Esophagus squamous epithelium (tissue), 5 donors: ENCODE measurements at places on chromosomes 6 and 20.

GRCh38 chr6:12733876-12734275 is 17.3 kb downstream of the PHACTR1 start:
- no peaks in the 10 kb centered on the region for H3K36me3 ChIP-seq
- H3K4me1 ChIP-seq, result no peaks in the 10 kb centered on the region
- no peak overlapping the region for H3K4me3 ChIP-seq
- H3K27me3 ChIP-seq, result no peaks in the 10 kb centered on the region

- H3K4me1 ChIP-seq, result peaks cover 13% of the 10 kb centered on the region
- H3K4me3 ChIP-seq, result peak overlapping the region; percentile 77
- no peaks in the 10 kb centered on the region for H3K27me3 ChIP-seq
- peaks cover 51% of the 10 kb centered on the region for H3K36me3 ChIP-seq
- H3K27ac ChIP-seq, result peak overlapping the region; percentile 95
- DNase-seq, result no peak
Measured at GRCh38 chr6:31970604-31971271, 1.2 kb downstream of the DXO start.

DNA sequence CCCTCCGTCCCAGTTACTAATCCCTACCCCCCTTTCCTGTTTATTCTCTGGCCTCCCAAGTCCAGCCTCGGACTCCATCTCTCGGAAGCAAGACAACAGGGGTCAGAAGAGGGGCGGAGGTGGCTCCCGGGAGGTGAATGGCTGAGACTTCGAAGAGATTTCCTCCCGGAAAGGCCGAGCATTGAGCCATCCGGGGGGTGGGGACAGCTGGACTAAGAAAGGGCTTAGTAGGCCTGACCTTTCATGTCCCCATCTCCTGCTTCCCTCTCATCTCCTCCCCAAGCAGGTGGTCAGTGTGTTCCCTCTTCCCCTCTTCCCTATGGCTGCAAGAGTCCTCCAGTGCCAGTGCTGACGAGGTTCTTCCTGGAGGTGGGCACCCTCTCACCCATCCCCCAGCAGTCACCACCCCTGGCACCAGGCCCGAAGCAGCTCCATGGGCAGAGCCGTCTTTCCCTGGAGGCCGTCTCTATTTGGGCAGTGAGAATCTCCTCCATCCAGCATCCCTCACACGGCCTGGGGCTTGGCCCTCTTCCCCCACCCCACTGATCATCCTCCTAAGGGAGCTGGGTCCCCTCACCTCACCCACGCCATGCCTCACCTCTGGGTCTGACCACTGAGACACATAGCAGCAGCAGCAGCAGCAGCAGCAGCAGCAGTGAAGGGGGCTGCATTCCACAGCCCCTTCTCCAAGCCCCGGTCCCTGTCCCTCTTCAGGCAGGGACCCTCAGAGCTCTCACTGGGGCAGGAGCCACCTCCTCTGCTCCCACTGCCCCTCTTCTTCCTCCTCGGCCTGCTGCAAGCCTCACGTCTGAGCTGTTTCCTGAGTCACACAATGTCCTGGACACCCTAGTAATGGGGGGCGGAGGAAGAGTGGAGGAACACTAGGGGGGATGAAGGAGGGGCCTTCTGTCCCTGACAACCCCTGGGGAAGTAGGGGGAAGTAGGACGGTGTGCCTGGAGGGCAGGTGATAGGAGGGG is at the start of gene NOTCH4:
Gene NOTCH4, minus strand, starts transcription at position 810 of the 978 bp plus-strand sequence. Its CDS starts 139 bp downstream, at position 671.
- peaks cover 6% of the 10 kb centered on the region for H3K4me1 ChIP-seq
- H3K36me3 ChIP-seq, result no peaks in the 10 kb centered on the region
- peak within 1 kb of the TSS; percentile 14 for H3K4me3 ChIP-seq
- DNase-seq, result no peak
- no peaks in the 10 kb centered on the region for H3K27me3 ChIP-seq
- H3K27ac ChIP-seq, result peak within 1 kb of the TSS; percentile 72

- H3K27ac ChIP-seq, result no peak overlapping the region
- no peaks in the 10 kb centered on the region for H3K27me3 ChIP-seq
- no peak overlapping the region for H3K4me3 ChIP-seq
- H3K4me1 ChIP-seq, result no peaks in the 10 kb centered on the region
- no peak for DNase-seq
Measured at GRCh38 chr20:63809856-63810255, 21.2 kb downstream of the ZBTB46 start.

DNA sequence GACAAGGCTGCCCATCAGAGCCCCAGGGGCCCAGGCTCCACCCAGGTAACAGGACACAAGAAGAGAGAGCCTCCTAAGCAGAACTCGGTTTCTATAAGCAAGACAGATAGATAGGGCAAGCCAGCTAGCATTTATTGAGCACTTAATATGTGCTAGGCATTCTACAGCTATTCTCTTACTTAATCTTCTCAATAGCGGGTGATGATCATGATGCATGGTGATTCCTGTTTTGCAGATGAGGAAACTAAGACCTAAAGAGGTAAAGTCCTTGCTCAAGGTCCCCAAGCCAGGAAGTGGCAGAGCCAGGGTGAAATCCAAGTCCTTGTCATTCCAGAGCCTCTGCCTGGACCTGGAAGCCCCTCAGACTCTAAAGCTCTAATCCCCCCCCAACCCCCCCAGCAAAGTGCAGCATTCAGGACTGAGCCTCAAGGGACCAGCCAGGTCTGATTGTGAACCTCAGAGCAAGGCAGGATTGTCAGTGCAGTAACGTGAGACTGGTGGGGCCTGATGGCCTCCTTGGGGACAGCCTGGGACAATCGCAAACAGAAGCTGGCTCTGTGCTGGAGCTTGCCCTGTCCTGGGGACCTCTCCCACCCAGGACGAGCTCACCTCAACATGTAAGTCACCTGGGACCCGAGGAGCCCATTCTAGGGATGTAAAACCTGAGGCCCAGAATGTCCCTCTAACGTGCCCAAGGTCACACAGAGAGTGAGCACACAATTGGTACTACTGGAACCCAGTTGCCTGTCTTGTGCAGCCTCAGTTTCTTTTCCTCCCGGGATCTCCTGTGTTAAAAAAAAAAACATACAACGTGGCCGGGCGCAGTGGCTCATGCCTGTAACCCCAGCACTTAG is 48.4 kb upstream of the PTGIS start:
- peaks cover 9% of the 10 kb centered on the region for H3K4me1 ChIP-seq
- DNase-seq, result no peak
- H3K27me3 ChIP-seq, result no peaks in the 10 kb centered on the region
- no peaks in the 10 kb centered on the region for H3K36me3 ChIP-seq
- H3K27ac ChIP-seq, result peak overlapping the region; percentile 76
- no peak overlapping the region for H3K4me3 ChIP-seq

- H3K27me3 ChIP-seq, result no peaks in the 10 kb centered on the region
- DNase-seq, result no peak
- peak overlapping the region; percentile 56 for H3K27ac ChIP-seq
Measured at GRCh38 chr6:111623046-111623718, 17.5 kb upstream of the TRAF3IP2 start.
